Urinary bladder (tissue), 4 donors: ENCODE measurements at places on chromosomes 5 and 9. TPM values are rescaled to one million over a fixed set of nuclear protein-coding genes. Genes with fewer than 3 reads are reported as not detected.

DNA sequence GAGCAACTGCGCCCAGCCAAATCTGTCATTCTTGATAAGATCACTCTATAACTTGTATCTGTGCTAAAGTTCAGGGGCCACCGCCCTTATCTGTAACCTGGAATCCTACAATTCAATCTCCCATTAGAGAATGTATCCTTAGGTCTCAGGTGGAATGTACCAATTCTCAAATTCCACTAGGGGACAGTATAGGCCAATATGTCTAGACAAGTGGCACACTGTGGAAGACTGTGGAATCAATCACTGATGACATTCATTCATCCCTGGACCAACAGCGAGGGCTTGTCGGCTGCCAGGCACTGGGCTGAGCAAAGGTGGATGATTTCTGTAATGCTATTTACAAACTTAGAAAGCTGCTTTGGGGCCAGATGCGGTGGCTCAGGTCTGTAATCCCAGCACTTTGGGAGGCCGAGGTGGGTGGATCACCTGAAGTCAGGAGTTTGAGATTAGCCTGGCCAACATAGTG, 28.7 kb upstream of the MEGF9 start:
- no peak for DNase-seq

- no peak for DNase-seq
Measured at GRCh38 chr9:121735793-121736770, 84.6 kb downstream of the DAB2IP start.

Gene ROPN1L
- total RNA-seq, result 0.26 TPM

Gene SLC31A2
- total RNA-seq, result 5.1 TPM

DNA sequence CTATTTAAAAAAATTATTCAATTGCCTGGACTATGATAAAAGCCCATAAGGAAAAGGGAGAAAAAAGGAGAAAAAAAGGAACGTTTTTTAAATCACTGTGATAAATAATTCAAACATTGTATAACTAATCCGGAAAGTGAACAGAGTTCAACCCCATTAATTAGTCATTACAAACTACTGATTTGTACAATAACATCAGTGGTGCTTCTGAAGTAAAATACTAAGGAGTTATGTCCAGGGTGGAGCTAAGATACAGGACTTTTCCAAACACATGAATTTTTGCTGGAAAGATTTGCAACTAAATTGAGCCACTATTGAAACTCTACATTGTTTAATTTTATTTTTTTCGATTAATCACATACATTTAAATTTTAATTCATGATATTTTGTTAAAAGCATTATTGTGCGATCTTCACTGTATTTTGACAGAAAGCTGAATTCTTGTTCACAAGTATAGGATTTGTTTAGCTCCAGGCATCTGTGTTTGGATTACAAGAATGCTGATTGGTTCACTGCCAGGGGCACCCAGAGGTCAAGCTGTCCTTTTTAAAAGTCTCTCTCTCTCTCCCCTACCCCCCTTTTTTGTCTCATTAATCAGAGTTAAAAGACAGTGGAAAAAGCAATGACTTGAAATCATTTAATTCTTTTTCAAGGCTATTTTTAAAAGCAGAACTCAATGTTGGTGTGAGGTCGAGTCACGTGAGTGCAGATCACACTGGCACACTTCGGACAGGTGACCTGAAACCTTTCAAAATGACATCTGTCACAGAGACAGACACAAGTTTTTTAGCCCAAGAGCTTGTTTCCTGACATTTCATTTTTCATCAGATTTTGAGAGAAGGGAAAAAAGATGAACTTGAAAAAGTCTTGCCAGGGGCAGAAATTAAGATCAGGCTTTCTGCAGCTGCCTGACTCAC, 387.3 kb downstream of the NR2F1-AS1 start:
- no peak for DNase-seq

DNA sequence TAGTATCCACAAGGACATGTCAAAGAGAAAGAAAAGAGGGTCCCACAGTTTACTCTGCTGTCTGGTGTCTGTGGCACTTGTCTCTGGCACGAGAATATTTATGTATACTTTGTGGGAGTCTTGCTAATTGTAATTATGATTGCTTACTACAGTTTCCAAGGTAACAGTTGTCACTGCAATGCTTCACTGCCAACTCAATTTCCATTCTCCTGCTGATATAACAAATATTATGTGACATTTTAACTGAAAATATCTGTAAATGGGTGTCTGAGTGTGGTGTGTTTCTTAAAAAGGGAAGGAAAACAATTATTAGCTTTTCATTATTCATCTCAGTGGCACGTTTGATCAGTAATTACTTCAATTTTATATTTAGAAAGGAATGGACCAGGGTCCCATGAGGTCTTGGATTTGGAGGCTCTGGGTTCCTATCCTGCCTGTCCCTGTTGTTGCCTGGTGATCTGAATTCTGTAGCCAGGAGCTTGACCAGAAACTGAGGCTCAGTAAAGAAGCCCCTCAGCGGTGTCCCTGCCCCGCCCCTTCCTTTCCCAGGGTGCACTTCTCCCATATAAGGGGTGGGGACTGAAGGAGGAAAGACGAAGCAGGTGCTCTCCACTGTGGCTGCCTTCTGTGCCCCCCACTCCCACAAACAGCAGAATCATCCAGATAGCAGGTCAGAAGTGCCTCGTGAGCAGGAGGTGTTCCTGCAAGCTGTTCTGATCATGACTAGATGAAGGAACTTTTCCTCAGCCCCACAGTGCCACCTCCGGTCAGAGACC, 137.3 kb upstream of the KIF2A start:
- DNase-seq, result no peak

DNA sequence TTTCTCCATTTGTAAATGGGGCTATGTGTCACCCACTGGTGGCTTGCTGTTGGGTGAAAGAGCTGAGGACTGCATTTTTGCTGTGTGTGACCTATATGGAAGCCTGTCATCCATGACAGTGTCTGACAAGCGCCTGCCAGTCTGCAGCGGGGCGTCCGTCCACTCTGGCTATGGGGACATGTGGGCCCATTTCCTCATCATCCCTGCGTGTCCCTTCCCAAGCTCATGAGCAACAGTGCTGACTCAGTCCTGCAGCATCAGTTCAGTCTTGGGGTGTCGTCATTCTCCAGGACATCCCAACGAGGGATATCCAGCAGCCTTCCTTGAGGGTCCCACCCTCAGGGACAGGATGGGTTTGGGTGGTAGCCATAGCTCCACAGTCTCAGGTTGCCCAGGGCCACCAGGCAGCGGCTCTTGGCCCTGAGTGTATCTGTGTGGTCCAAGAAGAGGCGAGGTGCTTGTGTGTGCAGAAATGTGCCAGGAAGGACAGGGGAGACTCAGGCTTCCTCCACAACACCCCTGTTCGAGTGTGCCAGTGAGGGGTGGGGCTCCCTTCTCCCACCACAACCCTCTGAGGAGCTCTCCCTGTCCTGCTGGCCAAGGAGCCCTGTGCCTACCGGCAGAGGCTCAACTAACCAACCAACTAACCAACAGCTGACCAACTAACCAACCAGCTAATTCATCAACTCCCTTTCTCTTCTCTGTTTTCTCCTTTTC, 2.1 kb downstream of the FGD3 start:
- DNase-seq, result no peak
